C1 segment of cervical spinal cord (tissue), 14 donors: ENCODE measurements at places on chromosomes 5 and 9.

DNA sequence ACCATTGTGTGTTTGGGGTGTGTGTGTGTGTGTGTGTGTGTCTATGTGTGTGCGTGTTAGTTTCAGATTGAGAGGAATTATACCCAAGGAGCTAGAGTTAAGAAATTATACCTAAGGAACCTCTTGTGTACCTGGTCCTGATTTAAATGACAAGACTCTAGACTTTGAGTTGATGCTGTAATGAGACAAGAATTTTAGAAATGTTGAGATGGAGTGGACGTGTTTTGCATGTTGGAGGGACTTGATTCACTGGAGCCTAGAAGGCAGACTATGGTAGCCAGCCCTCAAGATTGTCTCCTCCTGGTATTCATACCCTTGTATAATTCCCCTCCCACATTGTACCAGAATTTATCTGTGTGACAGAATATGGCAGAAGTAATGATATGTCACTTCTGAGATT lies 52.4 kb upstream of the HSPB3 start:
- no peak for DNase-seq

DNA sequence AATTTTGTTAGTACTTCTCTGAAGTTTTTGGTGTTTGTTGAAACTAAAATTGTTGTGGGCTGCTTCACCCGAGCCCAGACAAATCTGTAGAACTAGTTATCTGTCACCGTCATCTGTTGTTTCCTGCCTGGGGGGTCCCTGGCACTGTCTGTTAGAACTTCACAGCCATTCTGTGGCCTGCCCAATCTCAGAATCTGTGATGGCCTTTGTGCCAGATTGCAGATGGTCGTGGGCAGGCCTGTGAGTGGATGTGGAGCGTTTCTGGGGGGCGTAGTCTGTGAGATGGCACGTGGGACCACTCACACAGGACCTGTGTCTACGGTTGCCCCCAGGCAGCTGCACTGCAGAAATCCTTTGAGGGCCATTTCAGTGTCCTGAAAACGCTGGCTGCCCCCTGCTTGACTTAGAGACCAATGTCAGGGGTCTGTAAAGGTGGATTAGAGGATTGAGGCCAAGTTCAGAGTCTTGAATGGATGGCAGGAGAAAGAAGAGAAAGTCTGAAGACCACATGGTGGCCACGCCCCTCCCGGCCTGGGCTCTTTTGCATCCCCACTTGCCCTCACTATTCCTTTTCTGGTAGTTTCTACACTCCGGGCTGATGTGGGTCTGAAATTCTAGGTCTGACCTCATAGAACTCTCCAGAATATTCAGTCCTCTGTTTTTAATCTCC lies 38.3 kb downstream of the TRIO start:
- no peak for DNase-seq

DNA sequence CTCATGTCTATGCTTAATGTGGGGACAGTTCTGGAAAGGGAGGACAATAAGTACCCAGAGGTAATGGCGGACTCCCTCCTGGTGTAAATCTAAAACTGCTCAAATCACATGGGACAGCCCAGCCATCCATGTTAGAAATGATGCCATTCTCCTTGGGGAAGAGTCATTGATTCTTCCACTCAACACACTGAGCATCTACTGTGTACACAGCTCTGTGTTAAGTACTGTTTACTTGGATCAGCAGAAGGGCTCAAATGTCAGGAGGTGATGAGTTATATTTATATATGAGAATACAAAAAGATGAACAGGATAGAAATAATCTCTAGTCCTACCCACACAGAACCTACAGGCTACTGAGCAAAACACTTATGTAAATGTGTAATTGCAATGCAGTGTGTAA lies 31.8 kb upstream of the NANS start:
- no peak for DNase-seq

GRCh38 chr9:25716220-25716872 lies 38.1 kb upstream of the TUSC1 start:
- no peak for DNase-seq

- no peak for DNase-seq
Observed at GRCh38 chr5:38596981-38597380, 40.5 kb upstream of the LIFR start.

- DNase-seq, result no peak
Observed at GRCh38 chr5:76674330-76675066, 41.4 kb upstream of the F2R start.

- no peak for DNase-seq
Observed at GRCh38 chr5:79521156-79521555, 7.2 kb upstream of the HOMER1 start.

DNA sequence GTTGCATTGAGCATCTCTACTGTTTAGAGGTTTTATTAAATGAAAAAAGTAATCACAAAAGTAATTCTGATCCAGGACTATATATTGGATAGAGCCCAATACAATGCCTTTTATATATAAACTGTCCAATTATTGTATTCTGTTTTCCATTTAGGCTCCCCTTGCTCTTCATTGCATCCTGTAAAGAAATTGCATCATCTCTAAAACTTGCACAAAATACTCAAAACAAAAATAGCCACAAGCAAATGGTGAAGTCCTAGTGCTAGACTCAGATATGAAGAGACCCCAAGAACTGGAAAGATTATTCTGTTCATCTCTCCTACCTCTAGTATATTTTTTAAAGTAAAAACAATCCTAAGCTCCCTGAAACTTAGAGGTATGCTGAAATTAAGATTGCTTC lies 195.8 kb downstream of the NNT start:
- no peak for DNase-seq

DNA sequence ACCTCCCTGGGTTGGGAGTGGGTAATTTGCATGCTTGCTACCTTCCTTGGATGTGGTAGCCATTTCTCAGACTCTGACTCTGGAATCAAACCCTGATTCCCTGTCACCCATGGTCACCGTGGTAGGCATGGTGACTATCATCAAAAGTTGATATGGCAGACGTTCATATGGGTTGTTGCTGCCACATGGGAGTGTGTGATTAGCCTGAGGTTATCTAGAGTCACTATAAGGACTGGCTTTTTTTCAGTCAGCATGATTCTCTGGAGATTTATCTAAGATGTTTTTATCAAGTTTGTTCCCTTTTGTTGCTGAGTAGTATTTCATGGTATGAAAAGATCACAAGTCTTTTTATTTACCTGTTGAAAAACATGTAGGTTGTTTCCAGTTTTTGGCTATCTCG lies 7.0 kb downstream of the RCL1 start:
- no peak for DNase-seq

- no peak for DNase-seq
Observed at GRCh38 chr9:137311986-137312851, 10.1 kb upstream of the NRARP start.

GRCh38 chr5:107919969-107920368 lies 249.2 kb upstream of the EFNA5 start:
- DNase-seq, result no peak

GRCh38 chr9:3088219-3088618 lies 244.3 kb upstream of the PUM3 start:
- DNase-seq, result no peak

DNA sequence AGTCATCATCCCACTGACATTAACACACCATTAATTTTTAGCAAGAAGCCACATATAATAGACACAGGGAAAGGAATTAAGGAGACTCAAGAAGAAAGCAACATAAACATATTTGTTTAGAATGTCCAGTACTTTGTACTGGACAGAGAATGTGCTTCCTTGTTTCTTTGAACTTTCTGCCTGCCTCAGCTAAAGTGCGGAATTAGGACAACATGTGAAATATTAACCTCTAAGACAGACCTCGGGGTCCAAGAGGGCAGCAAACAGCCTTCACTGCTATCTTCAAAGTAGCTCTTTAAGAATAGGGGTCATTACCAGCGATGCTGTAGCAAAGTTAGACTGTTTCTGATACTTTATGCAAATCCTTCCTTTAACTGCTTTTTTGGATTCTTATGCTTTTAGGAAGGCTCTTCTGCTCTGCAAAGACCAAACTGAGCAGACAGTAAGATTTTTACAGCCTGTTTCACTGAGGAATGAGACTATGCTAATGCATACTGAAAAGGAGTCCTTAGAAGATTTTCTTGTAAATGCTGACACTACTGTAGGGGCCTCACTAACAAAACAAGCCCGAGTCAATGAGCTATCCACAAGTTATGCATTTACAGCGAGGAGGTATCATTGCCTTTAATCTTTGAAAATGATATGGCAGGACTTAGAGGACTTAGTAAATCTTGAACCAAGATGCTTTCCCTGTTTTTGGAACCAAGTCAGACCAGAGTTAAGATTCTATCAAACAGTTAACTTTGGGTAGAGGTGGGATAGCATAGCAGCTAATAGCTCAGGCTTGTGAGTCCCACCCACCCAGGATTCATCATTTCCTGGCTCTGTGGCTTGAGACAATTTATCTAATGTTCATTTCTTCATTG lies 23.8 kb downstream of the DAB2 start:
- no peak for DNase-seq

GRCh38 chr5:2732004-2732403 lies 19.5 kb downstream of the IRX2 start:
- DNase-seq, result no peak

DNA sequence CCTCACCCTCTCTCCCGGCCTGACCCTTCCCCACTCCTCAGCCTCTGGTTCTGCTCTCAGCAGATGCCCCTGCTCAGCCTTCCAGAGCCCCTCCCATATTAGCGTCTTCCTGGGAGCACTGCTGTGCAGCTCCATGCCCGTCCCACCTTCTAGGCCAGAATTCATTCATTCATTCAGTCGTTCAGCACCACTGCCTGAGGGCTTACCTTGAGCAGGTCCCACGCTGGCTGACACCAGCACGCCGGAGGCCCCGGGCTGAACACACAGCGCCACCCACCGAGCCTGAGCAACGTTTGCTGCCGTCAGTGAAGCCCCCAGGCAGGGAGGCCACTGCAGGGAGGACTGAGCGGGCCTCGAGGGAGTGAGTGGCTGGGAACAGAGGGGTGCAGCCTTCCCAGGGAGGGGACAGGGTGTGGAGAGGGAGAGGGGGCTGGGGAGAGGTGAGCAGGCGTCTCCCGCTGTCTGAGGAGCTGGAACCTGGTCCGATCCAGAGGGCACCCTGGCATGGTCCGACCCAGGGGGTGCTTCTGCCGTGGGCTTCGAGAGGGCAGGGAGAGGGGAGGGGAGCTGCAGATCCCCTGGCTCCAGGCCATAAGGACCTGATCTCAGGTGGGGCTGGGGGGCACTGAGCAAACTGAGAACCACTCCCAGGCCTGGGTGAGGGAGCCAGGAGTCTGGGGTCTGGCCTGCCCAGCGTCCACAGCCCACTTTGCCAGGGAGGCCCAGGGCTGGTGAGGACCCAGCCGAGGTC lies 98.8 kb upstream of the RAPGEF1 start:
- no peak for DNase-seq

DNA sequence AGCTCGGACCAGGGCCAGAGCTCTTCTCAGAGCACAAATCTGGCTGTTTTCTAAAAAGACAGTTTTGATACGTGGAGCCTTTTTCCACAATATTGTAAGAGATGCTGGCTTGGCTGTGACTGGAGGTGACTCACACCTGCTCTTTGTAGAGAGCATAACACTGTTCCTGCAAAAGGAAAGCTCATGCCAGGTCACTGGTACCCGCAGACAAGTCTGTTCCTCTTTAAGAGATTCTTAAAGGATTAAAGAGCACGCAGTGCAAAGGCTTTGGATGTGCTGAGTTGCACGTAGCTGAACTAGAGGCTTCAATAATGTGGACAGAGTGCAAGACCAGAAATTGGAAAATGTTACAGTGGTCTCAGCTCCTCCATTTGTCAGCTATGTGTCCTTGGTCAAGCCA lies 19.0 kb downstream of the ACTL7B start:
- DNase-seq, result no peak

- DNase-seq, result peak; percentile 97
Observed at GRCh38 chr5:137254119-137255090, 244.7 kb downstream of the SPOCK1 start.

- DNase-seq, result no peak
Observed at GRCh38 chr9:89532478-89532877, 34.6 kb upstream of the SEMA4D start.

GRCh38 chr5:3139499-3139931 lies 388.0 kb upstream of the IRX2 start:
- no peak for DNase-seq

GRCh38 chr9:121725008-121725775 lies 73.8 kb downstream of the DAB2IP start:
- peak; percentile 20 for DNase-seq

GRCh38 chr5:76602094-76602726 lies 21.0 kb downstream of the F2RL2 start:
- no peak for DNase-seq

- DNase-seq, result no peak
Observed at GRCh38 chr9:2787065-2787464, 56.8 kb downstream of the PUM3 start.

DNA sequence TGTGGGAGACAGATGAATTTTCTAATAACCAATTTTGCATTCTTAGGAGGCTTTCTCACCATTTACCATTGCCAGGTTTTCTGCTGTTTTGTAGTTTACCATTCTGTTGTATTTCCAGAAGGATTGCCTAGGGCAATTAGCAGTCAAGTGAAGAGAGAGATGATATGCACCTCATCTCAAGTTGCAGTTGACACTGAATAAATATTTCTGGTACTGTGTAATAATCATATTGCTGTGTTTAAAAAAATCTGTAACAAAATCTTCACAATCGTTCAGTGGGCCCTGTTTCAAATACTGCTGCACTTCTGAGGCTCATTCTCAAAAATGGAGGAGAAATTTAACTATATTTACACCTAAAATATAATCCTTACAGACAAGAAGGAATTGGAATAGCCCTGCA lies 706.1 kb upstream of the PTPRD start:
- no peak for DNase-seq

- no peak for DNase-seq
Observed at GRCh38 chr5:68817632-68818031, 276.2 kb upstream of the SLC30A5 start.

GRCh38 chr5:134603059-134603458 lies 29.6 kb downstream of the SAR1B start:
- DNase-seq, result no peak

- no peak for DNase-seq
Observed at GRCh38 chr5:124871303-124871702, 124.9 kb upstream of the ZNF608 start.

GRCh38 chr5:53194086-53194485 lies 84.5 kb upstream of the MOCS2 start:
- DNase-seq, result no peak

GRCh38 chr5:138694146-138694545 lies 59.1 kb upstream of the CTNNA1 start:
- DNase-seq, result no peak

DNA sequence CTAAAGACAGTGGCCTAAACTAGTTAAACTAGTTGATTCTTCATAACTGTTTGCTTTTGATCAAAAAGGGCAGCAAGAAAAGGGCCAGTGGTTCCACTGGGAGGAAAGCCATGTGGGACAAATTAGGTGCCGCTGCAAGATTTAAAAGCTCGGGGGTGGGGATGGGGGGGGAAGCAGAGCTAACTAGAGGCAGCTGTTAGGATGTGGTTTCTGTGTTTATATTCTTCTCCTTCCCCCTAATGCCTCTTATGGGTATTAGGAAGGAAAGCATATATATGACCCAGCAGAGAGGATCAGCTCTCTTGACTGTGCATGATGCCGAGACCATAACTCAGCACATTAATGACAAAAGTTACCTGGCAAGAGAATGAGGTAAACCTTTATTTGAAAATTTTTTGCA lies 65.7 kb downstream of the EFNA5 start:
- no peak for DNase-seq
